ENCODE measurements at places on chromosomes 2 and 18. TPM values are rescaled to one million over a fixed set of nuclear protein-coding genes. Genes with fewer than 3 reads are reported as not detected.

Gene LINC00305
- total RNA-seq = not detected

Gene CFC1
- total RNA-seq = not detected

Gene UGT1A10
- total RNA-seq = not detected

GRCh38 chr2:62692225-62692624 lies 13.3 kb upstream of the EHBP1 start:
- DNase-seq = no peak

DNA sequence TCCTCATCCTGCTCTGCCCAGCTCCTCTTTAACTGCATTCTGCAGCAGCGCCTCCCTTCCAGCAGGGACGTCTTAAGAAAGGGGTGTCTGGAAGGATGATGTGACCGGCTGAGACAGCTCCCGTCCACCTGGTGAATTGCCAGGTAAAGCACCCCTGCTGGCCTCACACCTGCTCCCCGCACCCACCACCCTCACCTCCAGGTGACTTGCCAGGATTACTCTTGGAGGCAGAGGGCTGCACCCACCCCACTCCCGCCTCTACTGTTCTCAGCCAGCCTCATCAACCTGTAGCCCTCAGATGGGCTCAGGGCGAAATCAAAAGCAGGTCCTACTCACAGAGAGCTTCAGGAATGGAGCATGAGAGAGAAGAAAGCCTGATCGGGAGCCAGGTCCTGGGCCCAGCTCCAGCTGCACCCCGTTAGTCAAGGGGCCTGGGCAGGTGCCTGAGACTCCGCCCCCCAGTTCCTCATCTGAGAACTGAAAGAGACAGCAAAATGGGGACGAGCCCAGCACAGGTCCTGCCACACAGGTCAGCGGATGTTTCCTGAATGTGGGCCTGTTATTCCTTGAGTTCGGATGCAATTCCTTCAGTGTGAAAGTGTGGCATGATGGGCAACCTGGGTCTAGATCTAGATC lies 5.6 kb downstream of the ADRA2B start:
- DNase-seq = peak; percentile 9

DNA sequence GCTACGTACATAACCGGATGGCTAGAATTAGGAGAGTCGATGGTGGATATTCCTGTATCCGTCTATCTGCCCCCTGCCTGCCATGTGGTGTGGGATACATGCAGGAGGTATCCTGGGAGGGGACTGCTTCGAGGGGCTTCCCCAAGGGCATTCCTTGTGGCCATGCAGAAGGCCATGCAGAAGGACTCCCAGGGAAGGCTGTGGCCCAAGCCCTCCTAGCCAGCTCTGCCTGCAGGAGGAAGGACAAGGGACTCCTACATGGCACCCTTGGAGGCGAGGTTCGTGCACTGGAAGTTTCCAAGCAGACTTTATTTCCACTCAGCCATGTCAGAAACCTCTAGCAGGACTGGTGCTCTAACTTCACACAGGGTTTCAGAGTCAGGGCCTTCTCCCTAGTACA lies 136.1 kb downstream of the KLHL29 start:
- no peak for DNase-seq

DNA sequence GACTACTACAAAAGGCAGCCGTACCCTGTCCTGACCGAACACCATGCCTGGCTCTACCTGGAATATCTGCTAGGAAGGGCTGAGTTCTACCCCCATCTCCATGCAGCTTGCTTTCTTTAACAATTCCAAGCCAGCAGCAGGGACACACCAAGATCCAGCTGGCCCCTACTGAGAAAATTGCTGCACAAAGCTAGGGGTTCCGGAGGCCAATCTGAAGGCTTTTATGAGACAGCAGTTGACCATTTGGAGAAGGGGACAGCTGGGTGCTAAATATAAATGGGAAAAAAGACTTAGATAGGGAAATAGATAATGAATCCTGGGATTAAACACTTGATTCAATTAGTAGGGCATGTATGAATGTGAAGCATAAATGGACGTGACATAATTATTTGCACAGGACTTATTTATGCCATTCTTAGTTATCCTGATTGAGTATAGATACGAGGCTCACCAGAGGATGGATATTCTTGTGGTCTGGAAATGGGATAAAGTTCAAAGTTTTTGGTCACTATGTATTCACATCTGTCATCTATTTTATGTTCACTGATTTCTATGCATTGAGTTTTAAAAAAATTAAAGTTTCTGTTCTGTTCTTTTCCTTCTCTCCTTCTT lies 204.0 kb downstream of the ZNF521 start:
- DNase-seq = no peak

Data from activated B cell treated with CpG ODN at 0.5 μM for 24 hours (primary cell).